Hematopoietic multipotent progenitor cell (in vitro differentiated cells): ENCODE measurements at places on chromosomes 2 and 18. TPM values are rescaled to one million over a fixed set of nuclear protein-coding genes. Genes with fewer than 3 reads are reported as not detected.

THSD7B gene
- total RNA-seq, result not detected

KCNK3 gene
- total RNA-seq, result under 0.01 TPM

UGT1A10 gene
- under 0.01 TPM for total RNA-seq

GRCh38 chr2:51413726-51414125 is 381.8 kb upstream of the NRXN1 start:
- DNase-seq, result no peak

DNA sequence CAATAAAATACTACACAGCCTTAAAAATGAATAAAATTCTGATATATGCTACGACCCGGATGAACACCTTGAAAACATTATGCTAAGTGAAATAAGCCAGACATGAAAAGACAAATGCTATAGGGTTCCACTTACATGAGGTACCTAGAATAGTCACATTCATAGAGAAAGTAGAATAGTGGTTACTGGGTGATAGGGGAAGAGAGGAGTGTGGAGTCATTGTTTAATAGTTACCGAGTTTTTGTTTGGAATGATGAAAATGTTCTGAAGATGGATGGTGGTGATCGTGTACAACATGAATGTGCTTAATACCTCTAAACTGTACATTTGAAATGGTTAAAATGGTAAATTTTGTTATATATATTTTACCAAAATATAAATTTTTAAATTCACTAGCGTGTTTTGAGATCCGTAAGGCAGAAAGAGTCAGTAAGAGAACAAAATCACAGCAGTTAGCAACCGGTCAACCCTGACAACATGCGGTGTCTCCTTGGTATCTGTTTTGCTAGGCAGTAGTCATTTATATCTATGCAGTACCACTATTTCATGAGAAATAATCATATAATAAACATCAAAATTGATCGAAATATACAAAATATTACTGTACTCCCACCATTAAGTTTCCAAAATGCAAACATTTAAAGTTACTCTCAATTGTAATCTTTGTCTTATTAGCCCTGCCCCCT is 11.1 kb downstream of the SCN9A start:
- DNase-seq, result no peak

- no peak for DNase-seq
Observed at GRCh38 chr2:200223205-200223784, 83.2 kb upstream of the SPATS2L start.
